Fibroblast of skin of left quadriceps (primary cell): ENCODE measurements at places on chromosomes 4 and X.

DNA sequence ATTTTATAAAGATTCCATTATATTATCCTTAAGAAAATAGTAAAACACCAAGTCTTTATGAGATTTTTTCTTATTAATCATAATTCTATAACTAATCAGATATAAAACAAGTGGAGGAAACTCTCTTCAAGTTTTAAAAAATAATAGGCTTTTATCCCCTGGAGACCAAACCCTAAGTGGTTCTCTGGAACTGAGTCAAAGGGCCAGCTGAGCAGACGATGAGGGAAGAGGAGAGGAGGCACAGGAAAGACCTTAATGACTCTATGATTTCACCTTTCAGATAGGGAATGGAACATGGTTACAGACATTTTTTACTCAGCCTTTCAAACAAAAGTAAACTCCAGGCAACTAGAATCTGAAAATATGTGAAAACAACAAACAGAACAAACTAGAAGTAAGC lies 201.8 kb downstream of the SLC39A8 start:
- no peak for DNase-seq

GRCh38 chrX:71182871-71183270 lies 38.2 kb downstream of the NLGN3 start:
- DNase-seq = no peak

GRCh38 chr4:15234116-15234855 lies 193.5 kb upstream of the C1QTNF7 start:
- peak; percentile 32 for DNase-seq

DNA sequence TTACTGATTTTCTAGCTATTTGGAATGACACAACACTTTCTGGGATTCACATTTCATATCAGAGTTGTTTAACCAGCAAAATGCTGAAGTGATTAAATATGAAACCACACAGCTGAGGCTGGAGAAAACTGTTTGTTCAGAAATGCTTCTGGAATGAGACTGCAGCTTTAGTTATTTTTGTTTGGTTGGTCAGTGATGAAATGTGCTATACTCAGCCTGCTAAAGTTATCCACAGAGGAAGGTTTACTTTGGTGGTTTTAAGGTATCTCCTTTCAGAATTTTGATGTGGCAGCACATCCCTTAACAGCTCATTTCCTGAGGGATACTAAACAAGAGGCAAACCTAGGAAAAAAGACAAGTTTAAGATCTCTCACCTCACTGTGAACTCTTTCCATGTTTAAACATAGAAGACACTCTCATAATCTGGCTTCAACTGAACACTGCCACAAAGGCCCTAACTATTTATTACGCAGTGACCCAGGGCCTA lies 106.6 kb upstream of the PDE5A start:
- peak; percentile 94 for DNase-seq

DNA sequence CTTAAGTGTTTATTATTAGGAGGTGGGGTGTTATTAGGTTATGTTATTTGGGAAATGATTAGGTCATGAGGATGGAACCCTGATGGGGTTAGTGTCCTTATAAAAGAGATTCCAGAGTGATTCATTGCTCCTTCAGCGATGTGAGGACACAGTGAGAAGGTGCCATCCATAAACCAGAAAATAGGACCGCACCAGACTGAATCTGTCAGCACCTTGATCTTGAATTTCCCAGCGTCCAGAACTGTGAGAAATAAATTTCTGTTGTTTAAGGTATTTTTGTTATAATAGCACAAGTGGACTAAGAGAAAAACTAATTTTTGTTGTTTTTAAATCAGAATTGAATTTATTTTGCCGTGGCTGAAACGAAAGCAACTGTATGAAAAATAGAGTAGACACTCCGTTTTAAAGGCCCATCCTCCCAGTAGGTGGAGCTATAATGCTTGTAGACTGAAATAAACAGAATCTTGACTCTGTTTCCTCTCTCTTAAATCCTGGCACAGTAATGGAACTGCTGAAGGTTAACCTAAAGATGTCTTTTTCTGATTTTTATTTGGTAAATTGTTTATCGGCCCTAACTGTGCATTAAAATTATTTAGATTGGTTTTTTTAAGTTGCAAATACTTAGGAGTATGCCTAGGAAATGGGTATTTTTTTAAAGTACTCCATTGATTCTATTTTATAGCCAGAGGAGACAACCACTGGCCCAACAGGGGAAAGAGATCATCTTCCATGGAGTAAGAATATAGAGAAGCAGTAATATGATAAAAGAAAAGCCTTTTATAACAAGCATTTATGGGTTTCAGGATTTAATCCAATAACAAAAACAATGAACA lies 133.2 kb upstream of the ADAMTS3 start:
- DNase-seq = peak; percentile 15

DNA sequence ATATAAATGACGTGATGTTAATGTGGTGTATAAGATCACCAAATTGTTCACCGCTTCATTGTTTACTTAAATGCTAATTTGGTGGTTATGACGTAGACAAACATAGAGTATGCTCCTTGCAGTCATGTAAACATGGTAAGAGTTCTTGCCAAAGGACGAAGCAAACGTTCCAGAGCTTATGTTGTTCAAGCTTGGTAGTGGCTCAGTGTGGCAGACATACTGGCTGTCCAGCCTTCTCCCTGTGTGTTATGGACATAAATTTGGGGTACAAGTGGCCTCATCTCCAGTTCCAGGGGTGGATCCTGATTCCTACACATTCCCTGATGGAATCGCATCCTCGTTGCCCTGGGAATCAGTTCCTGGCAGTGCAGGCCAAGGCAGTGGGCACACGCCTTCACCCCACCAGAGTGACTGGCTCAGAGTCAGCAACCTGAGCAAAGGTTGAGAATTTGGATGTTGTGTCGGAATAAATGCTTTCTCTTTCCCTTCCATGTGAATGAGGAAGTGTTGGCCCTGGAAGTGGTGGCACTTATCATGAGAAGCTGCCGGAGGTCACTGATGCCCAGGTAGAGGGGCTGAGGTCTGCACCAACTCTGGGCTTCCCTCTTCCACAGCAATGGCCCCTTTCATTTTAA lies 25.4 kb downstream of the F11 start:
- DNase-seq = no peak

DNA sequence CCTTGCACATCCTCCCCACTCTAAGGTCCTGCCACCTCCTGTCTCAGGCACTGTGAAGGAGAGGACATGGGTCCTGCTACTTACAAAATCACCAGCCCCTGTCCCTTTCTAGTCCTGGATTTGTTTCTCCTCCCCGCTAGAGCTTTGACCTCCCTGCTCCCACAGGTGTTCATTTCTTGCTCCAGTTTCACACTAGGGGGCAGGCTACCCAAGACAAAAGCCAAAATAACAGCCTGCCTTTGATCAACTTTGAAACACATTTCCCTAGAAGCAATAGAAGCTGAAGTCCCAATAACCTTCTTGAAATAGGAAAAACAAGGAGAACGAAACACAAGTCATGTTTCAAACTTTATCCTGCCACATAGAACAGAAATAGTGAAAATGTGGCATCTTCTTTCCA lies 164.4 kb downstream of the QDPR start:
- no peak for DNase-seq

- no peak for DNase-seq
Measured at GRCh38 chr4:75673959-75674328, 733 bp upstream of the G3BP2 start.

- no peak for DNase-seq
Measured at GRCh38 chrX:18793601-18794089, 86.2 kb downstream of the PPEF1 start.

GRCh38 chr4:101954975-101955678 lies 164.6 kb downstream of the BANK1 start:
- DNase-seq = no peak

DNA sequence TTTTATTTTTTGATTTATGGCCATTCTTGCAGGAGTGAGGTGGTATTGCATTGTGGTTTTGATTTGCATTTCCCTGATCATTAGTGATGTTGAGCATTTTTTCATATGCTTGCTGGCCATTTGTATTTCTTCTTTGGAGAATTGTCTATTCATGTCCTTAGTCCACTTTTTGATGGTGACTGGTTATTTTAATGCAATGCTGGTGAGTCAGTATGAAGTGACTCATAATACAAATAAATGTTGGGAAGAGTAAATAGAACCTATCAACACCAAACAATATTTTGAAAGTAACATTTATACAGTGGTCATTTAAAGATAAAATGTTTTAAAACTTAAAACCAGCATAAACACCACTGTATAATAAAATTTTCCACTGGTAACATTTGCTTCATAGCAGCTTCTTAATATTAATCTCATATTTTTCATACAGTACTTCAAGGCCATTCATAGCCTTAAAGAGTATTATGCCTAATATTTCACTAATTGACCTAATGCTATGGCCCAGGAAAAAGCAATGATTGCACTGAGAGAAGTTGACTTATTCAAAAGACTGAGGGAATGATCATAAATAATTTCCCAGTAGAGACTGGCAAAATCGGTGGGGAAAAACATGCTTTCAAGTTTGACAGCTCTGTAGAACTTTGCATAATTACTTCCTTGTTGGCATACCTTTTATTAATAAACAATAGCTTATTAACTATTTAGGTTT lies 33.9 kb downstream of the CASK start:
- no peak for DNase-seq

DNA sequence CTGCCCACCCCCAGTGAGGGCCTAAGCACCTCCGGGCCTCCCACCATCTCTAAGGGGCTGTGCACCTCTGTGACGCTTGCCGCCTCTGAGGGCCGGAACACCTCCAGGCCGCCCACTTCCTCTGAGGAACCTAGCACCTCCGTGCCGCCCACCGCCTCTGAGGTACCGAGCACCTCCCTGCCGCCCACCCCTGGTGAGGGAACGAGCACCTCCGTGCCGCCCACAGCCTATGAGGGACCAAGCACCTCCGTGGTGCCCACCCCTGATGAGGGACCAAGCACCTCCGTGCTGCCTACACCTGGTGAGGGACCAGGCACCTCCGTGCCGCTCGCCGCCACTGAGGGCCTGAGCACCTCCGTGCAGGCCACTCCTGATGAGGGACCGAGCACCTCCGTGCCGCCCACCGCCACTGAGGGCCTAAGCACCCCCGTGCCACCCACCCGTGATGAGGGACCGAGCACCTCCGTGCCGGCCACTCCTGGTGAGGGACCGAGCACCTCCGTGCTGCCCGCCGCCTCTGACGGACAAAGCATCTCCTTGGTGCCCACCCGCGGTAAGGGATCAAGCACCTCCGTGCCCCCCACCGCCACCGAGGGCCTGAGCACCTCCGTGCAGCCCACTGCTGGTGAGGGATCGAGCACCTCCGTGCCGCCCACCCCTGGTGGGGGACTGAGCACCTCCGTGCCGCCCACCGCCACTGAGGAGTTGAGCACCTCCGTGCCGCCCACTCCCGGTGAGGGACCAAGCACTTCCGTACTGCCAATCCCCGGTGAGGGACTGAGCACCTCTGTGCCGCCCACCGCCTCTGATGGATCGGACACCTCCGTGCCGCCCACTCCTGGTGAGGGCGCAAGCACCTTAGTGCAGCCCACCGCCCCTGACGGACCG lies 977 bp downstream of the MAGEE1 start:
- DNase-seq = no peak

DNA sequence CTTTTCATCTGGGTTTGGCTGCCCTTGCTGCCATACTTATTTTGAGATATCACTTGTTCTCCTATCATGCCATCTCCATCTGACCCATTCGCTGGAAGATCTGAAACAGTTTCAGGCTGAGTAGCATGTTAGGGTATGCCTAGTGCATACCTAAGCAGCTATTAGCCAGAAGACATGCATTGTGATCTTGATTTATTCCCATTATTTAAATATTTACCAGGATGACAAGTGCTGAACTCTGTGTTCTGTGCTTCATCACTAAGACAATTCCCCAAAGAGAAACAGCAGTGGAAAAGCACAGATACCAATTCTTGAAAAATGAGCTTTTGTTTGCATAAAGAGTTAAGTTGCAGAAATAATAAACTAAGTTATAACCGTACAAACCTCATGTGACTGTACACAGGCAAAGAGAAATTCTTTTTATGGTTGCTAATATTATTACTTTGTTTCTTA lies 271.0 kb upstream of the ARSJ start:
- DNase-seq = peak; percentile 9

DNA sequence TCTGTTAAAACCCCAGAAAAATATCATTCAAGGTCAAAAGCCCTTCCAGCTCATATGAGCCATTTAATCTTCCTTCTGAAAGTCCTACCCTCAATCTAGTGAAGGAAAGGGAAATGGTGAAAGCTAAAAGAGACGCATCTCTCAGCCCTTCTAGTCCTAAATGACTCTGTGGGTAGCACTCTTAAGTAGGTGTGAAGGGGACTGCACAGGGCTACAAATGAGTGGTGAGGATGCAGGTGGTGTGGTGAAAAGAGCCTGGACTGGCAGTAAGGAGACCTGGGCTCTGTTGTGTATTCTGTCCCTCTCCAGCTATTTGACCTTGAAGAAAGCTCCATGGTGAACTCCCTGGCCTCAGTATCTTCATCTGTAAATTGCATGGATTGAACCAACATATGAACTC lies 671.8 kb upstream of the DIPK2B start:
- no peak for DNase-seq

GRCh38 chrX:29661290-29661689 lies 554.1 kb upstream of the MAGEB2 start:
- DNase-seq = no peak

DNA sequence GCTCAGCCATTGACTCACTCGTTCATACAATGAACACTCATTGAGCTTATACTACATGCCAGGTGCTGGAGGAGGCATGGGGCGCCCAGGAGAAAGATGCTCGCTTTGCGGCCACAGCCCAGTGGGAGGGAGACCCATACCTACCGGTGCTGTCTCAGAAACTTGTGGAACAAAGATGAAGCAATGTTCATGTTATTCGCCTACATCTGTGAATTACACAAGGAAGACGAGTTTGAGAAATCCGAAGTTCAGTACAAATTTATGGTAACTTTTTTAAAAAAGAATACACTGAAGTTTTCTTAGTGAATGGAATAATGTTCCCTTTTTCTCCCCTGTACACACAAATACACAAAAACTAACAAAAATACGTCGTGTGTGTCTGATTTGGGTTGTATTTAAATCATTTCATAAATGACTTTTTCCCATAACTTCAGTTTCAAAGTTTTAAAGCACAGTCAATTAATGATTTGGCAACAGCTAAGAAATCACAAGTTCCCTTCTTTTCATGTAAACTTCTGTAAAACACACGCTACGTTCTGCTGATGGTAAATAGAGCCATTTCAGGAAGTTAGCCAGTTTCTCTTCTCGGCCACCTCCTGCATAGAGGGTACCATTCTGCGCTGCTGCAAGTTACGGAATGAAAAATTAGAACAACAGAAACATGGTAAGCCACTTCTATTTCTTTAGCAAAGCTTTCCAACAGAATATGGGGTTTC lies at the start of gene TLR8:
TSS of gene TLR8 (plus strand) at position 575 of the 716 bp plus-strand sequence. CDS start at position 662, 87 bp downstream.
- DNase-seq = no peak
